ENCODE measurements at places on chromosomes 2 and 18. TPM values are rescaled to one million over a fixed set of nuclear protein-coding genes. Genes with fewer than 3 reads are reported as not detected.

Gene LIMS2
- 48.3 TPM for total RNA-seq

Gene TLX2
- not detected for total RNA-seq

Gene ELAC1
- 6.0 TPM for total RNA-seq

Gene GATA6
- 14.6 TPM for total RNA-seq

Gene COL3A1
- 1.3 TPM for total RNA-seq

Gene GREB1
- 0.23 TPM for total RNA-seq

Gene MAL
- not detected for total RNA-seq

Gene FAM228B
- total RNA-seq, result 8.3 TPM

Gene ACMSD
- not detected for total RNA-seq

Gene SNTG2
- not detected for total RNA-seq

Gene GALNT14
- 0.40 TPM for total RNA-seq

Gene UGT1A3
- not detected for total RNA-seq

Gene KCNK3
- total RNA-seq, result not detected

Gene SNED1
- total RNA-seq, result 22.1 TPM

Gene INHA
- not detected for total RNA-seq

Gene RMDN2
- total RNA-seq, result 1.8 TPM

Gene OTOS
- not detected for total RNA-seq

Gene MAPRE3
- total RNA-seq, result 6.1 TPM

Gene DQX1
- 0.69 TPM for total RNA-seq

Gene IL37
- total RNA-seq, result not detected

Gene CRYGC
- total RNA-seq, result not detected

Gene FTCDNL1
- total RNA-seq, result 0.27 TPM

Gene LRRTM4
- not detected for total RNA-seq

Gene ERBB4
- total RNA-seq, result 0.74 TPM

Gene CCDC68
- 2.9 TPM for total RNA-seq

Gene MEP1B
- not detected for total RNA-seq

Gene OTOF
- 0.22 TPM for total RNA-seq

Gene SH3BP4
- 105 TPM for total RNA-seq

Gene TMEM200C
- total RNA-seq, result 0.07 TPM

Gene LRRC30
- total RNA-seq, result not detected

Gene PLGLB2
- total RNA-seq, result 2.1 TPM
